Fibroblast of skin of scalp (primary cell): ENCODE measurements at places on chromosomes 12 and 14.
A peak's percentile ranks its signal among the peaks of the same experiment; 100 is the strongest.

- DNase-seq = peak; percentile 94
Measured at GRCh38 chr12:76470028-76470939, 89.3 kb downstream of the OSBPL8 start.

- no peak for DNase-seq
Measured at GRCh38 chr12:13836099-13836498, 145.3 kb downstream of the GRIN2B start.

- no peak for DNase-seq
Measured at GRCh38 chr12:10982244-10982643, 4.5 kb downstream of the TAS2R50 start.

DNA sequence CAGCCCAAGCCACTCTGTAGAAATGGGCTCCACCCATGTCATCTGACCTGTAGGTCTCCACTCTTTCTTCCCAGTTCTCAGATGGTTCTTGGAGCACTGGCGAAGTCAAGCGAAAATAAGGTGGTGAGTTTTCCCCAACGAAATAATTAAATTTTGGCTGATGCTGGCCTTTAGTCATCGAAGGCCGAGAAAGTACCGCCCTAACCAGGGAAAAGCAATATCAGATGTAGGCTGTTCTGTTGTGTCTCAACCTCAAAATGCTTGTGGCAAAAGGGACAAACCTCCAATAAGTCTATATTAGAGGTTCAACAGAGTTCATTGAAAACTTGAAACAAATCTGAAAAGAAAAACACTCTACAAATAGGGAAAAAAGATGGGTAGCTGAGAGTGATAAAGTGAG is 48.6 kb upstream of the BCAT1 start:
- peak; percentile 9 for DNase-seq

DNA sequence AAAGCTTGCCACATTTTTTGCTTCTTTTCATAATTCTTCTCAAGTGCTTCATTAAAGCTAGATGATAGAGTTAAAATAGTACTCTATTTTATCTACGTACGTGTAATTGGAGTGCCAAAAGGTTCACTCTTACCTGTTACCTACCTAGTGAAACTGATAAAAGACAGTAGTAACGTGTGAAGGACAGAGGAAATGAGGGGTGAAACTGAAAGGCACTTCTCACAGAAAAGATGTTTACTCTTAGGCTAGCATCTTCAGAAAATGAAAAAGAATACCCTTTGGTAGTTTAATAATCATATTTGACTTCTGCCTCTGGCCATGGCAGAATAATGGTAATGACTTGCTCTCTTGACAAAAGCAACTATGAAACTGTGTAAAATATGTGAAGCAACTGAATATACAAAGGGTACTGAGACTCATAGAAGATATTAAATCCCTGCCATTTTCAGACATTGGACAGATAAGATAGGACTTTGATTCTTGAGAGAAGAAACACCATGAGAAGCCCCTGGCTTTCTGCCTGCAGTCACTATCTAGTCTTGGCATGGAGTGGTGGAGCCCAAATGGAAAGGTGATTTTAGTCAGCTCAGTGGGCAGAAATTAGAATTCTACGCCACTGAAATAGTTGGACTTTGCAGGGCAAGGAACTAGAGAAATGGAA is 6.3 kb upstream of the EVL start:
- DNase-seq = no peak

- DNase-seq = peak; percentile 53
Measured at GRCh38 chr12:89208661-89209096, 143.6 kb downstream of the DUSP6 start.

DNA sequence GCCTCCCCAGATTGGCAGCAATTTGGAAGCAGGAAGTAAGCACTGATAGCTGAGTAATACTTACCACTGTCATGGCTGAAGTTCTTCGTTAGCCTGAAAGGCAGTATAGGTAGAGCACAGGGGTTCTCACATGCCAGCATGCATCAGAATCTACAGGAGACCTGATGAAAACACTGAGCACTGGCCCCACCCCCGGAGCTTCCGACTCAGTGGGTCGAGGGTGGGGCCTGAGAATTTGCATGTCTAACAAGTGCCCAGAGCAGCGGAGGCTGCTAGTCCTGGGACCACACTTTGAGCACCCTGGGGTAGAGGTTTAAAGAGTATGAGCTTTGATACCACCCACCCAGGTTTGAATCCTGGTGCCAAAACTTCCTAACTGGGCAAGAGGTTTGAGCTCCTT is 89.6 kb downstream of the FBXW8 start:
- DNase-seq = no peak

DNA sequence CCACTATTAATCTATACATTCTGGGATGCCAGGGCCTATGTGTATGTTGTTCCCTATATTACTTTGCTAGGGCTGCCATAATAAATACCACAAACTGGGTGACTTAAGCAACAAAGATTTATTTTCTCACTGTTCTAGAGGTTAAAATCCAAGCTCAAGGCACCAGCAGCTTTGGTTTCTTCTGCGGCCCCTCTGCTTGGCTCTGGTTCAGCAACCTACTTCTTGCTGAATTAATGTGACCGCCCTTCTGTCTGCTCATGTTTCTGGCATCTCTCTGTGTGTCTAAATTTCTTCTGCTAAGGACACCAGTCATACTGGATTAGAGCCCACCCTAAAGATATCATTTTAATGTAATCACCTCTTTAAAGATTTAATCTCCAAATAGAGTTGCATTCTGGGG is 84.7 kb downstream of the ZNF664 start:
- DNase-seq = peak; percentile 35

- DNase-seq = peak; percentile 43
Measured at GRCh38 chr12:6570264-6570887, 2.3 kb upstream of the NOP2 start.

GRCh38 chr12:90987101-90987500 is 17.7 kb downstream of the EPYC start:
- DNase-seq = peak; percentile 68

DNA sequence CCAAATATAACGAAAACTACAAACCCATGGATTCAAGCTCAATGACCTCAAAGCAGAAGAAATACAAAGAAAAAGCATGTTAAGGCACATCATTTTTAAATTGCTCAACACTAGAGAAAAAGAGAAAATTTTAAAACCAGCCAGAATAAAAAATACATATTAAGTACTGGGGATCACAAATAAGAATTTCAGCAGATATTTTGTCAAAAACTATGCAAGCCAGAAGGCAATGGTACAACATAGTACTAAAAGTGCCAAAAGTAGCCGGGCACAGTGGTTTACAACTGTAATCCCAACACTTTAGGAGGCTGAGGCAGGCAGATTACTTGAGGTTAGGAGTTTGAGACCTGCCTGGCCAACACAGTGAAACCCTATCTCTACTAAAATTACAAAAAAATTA is 10.2 kb downstream of the SGPP1 start:
- peak; percentile 25 for DNase-seq

- no peak for DNase-seq
Measured at GRCh38 chr12:97168804-97169203, 261.7 kb downstream of the NEDD1 start.

GRCh38 chr12:57085999-57086492 is 2.9 kb upstream of the NAB2 start:
- DNase-seq = peak; percentile 38

DNA sequence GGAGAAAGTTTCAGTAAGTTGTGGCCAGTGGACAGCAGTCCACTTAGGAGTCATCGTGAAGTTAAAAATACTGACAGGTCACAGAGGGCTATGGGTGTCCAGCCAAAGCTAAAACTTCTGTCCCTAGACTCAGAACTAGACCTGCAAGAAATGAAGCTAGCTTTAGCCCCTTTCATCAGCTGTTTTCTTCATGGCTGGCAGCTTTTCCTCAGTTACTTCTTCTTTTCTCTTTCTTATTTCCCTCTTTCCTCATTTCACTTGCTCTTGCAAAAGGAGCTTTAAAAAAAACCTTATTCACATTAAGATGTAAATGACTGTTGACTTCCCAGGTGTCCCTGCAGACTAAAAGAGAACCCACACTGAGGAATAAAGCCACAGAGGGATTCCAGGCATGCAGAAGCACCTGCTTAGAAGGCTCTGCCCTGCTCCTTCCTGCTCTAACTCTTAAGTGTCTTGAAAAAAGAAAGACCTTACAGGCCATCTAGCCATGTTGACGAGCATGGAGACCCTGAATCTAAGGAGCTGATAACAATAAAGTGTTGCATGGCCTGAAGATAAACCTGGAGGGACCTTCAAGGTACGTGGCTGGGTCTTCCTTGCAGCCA is 69.7 kb upstream of the CCND2 start:
- DNase-seq = no peak

DNA sequence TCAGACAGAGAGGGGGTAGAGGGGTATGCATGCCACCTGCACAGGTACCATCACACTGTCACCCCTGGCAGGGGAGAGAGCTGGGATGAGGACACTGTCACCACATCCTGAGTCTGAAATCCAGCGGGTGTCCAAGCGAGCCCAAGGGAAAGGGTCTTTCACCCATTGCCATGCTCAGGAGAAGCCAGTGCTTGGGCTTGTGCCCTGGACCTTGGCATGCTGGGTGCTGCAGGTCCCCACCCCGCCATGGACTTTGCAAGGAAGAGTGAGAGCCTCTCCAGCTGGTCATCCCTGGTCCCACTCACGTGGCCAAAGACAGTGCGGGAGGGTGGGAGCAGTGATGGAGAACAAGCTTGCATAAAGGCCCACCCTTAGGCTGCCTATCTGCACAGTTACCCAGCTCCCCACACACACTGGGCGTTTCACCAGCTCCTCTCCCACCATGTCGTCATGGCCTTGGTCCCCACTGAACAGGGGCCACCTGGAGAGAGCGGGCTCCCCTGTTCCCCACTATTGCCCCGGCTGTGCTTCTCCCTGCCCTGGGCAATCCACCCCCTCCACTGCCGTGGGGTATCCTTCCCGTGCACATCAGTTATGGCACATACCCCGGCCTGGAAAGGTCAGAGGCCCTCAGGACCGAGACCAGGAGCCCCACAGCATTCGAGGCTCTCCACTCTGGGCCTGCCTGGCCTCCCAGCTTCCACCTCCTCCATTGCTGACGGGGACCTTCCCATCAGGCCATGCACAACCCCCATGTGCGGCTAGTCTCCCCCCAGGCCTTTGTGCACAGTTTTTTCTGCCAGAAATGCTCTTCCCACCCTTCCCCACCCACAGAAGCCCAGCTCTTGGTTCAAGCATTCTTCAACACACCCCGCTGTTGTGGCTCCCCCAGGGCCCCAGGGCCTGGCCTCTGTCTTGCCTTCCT is 58.6 kb upstream of the BCL11B start:
- no peak for DNase-seq

- DNase-seq = no peak
Measured at GRCh38 chr12:111180426-111181142, 188.3 kb downstream of the PHETA1 start.

- DNase-seq = peak; percentile 54
Measured at GRCh38 chr14:71711125-71711524, 221.1 kb upstream of the RGS6 start.

DNA sequence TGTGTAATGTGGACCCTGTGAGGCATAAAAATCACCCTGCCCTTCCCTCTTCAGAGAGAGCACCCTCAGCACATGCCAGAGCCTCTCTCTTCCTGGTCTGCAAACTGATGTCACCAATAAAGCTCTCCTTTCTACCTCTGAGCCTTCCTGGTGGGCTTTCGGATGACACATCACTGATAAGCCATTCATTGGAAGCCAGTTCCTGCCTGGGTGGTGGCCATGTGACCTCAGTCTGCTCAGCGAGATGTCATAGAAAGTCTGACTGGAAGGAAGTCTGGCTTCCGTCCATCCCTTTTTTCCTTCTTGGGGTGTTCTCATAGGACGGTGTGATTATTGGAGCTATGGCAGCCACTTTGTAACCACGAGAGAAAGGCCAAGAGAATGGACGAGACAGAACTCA is 95.7 kb downstream of the PIWIL1 start:
- no peak for DNase-seq

DNA sequence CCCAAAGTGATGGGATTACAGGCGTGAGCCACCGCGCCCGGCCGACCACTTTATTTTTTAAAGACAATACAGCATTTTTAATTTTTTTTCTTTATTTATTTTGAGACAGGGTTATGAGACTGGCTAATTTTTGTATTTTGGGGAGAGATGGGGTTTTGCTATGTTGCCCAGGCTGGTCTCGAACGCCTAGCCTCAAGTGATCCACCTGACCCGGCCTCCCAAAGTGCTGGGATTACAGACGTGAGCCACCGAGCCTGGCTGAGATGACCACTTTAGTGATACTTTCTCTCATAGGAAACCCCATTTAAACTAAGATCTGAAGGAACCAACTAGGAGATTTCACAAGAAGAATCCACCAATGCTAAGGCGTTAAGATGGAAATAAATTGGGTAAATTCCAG is 1.2 kb upstream of the RHEBL1 start:
- no peak for DNase-seq

DNA sequence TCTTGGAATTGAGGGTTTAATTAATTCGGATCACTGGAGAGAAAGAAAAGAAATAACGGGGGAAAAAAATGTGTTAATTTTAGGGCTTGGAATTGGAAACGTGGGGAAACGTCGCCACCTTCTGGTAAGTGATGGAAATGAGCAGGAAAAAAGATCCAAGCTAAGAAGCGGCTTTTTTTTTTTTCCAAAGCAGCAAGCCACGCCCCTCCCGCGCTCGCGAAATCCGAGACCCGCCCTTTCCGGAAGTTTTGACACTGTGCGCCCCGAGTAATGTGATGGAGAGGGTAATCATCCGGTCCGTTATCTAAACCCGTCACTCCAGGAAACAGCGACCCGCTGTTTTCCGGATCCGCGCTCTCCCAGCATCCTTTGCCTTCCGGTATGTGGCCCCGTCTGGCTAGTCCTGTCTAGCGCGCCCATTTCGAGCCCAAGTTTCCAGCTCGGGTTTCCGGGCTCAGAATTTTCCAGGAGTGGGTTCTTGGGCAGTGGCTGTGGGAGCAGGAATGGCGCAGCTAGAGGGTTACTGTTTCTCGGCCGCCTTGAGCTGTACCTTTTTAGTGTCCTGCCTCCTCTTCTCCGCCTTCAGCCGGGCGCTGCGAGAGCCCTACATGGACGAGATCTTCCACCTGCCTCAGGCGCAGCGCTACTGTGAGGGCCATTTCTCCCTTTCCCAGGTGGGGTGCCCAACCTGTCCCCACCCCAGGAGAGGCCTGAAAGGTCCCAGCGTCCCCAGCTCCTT is at the start of gene ALG10B:
Gene ALG10B, plus strand, starts transcription at position 384 of the 739 bp plus-strand sequence. Its CDS starts 120 bp downstream, at position 504.
- peak; percentile 98 for DNase-seq

DNA sequence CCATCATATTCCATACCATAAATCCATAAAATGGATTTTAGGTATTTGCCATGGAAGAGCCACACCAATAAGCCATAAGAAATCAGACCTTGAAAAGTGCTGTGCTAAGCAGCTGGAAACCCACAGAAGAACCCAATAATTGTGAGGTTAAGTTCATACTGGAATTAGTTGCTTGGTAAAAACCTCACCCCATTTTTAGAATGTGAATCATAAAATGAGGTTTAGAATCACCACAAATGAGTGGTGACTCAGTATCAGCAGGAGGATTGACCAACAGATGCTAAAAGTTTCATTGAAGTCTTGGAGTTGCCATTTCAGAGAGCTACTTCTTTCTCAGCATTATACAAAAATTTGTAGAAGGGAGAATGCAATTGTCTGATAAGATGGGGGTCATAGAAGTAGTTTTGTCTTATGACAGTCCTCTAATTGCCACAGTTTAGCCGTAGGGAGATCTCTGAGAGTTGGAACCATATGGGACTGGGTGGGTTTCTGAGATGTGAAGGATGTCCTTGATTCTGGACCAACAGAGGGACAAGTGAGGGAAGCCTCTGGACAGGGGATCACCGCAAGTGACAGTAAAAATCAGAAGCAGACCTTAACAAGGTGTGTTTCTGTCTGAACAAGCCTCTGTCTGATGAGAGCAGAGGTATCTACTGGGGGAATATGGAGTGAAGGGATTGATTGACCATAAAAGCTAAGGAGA is 1.4 kb upstream of the STON2 start:
- DNase-seq = peak; percentile 93

- peak; percentile 33 for DNase-seq
Measured at GRCh38 chr12:109777544-109777943, 55.7 kb downstream of the TRPV4 start.

GRCh38 chr14:93970585-93970964 is 5.8 kb downstream of the ASB2 start:
- DNase-seq = no peak
